ENCODE measurements at places on chromosomes 6 and 20. TPM values are rescaled to one million over a fixed set of nuclear protein-coding genes. Genes with fewer than 3 reads are reported as not detected.

The HLA-DOA gene
- total RNA-seq: not detected

The DLL1 gene
- 3.9 TPM for total RNA-seq

The SNHG17 gene
- total RNA-seq: 4.0 TPM

The COL9A1 gene
- total RNA-seq: not detected

The BFSP1 gene
- total RNA-seq: 1.7 TPM

The HSPA12B gene
- total RNA-seq: 8.7 TPM

The HLA-DQB2 gene
- not detected for total RNA-seq
